Inflammatory macrophage treated with lipopolysaccharide for 4 hours (primary cell): ENCODE measurements at places on chromosomes 12 and 14.

DNA sequence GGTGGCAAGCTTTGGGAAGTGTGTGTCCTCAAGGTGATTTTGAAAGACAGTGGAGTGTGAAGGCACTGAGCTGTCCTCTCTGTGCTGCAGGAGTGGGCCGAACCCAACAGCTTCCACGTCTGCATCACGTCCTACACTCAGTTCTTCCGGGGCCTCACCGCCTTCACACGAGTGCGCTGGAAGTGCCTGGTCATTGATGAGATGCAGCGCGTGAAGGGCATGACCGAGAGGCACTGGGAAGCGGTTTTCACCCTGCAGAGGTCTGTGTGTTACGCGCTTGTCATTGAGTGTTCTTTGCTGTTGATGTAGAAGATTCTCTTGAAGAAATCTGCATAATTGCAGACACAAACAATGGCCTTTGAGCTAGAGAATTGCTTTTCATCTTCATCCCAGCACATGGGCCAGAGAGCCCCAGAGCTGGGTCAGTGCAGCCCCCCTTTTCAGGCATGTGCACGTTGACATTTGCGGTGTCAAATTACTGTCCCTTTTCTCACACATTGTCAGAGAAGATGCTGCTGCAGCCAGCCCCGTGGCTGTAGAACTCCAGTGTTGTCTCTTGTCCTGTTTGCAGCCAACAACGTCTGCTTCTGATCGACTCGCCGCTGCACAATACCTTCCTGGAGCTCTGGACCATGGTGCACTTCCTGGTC is 63.3 kb downstream of the EP400 start:
- DNase-seq = no peak

DNA sequence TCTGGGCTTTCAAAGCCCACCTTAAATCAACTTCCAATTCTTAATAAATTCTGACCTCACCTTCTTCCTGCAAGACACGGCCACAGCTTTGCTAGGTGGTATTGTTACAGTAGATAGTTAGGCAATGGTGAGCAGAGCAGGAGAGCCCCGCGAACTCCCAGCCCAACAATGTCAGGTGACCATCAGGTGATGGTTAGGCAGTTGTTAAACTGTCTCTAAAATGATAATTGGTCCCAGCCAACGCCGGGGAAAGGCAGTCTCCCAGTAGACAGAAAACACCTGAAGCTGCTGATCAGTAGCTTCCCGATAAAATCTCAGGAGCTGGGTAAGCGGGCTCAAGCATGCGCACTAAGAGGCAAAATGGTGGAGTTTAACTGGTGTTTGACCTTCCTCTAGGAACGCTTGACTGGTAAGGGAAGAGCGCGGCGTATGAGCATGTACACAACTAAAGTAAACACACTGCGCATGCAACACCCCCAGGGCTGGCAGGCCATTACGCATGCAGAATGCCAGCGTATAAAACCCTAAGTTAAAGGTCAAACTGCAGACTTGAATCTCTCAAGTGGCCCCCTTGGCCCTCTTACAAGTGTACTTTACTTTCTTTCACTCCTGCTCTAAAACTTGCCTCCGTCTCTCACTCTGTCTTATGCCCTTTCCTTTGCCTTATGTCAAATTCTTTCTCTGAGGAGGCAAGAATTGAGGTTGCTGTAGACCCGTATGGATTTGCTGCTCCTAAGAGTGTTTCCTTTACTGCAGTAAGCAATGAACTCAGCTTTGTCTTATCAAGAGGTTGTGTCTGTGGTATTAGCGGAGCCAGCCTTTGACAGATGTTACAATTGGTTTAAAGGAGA is 113.5 kb downstream of the C12orf75 start:
- DNase-seq = no peak

DNA sequence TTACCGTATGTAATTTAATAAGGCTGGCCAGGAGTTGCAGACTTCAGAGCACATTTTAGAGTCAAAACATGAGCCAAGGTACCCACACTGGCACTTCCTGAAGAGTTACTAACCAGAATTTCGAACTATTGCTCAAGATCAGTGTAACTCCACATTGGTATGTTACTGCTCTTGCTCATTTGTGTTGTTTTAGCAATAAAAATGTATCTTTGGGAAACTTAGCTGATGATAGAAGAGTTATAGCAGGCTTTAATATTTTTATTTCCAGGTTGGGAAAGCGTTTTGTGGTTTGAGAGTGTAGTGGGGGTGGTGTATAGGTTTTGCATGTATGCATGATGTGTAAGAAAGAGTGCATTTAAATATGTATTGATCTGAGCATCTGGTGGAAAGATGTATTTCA is 96.6 kb downstream of the SCN8A start:
- no peak for DNase-seq

DNA sequence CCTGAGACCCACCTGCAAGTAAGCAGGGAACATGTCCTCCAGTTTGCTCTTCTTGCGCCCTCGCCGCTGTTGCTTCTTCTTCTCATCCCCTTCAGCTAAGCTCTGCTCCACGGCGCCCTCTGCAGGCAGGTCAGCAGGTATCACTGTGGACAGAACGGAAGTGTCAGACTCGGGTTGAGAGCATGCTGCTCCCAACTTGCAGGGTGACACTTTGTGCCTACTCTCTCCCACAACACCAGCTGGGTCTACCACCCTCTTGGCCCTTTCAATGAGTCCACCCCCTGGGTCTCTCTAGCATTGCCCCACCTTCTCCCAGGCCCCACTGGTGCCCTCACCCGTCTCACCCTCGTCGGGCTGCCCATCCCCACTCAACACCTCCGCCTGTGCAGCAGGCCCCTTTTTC is 16.7 kb downstream of the KMT2D start:
- DNase-seq = peak; percentile 71

DNA sequence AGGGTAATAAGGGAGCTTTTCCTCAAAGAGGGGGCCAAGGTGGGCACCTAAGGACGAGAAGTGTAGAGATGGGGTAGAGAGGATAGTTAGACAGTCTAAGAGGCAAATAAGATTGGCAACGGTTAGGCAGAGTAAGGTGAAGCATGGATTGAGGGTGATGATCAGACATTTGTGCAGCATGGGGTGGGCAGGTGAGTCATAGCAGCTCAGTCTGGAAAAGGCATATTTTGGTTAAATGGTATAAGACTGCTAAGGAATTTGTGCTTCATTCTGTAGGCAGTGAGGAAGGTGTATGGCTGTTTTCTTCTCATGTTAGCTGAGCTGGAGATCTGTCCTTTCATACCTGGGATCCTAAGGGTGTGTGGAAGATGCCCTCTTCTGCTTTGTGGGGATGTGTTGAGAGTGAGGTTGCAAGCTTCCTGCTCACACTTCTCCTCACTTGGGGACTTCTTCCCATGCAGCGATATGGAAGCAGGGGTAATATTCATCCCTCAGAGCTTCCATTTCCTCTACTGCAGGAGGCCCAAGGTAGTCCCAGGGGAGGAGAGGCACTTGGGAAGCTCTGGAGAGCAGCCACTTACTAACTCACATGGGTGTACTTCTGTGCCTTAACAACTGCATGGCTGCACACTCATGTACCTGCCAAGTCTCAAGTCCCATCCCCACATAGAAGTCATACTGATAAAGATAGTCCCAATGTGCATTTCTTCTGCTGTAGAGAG is 28.9 kb downstream of the GSG1 start:
- DNase-seq = no peak

- DNase-seq = peak; percentile 53
These were observed 108.2 kb upstream of the SLC38A4 start for GRCh38 chr12:46933947-46934346.

- no peak for DNase-seq
These were observed 312.3 kb downstream of the RAD51B start for GRCh38 chr14:68131907-68132306.

GRCh38 chr14:77231721-77232120 is 39.3 kb downstream of the NGB start:
- no peak for DNase-seq

GRCh38 chr14:72049462-72049861 is 117.2 kb downstream of the RGS6 start:
- DNase-seq = peak; percentile 25

GRCh38 chr12:97267166-97267565 is 195.4 kb upstream of the RMST start:
- DNase-seq = no peak

- DNase-seq = no peak
These were observed 3.0 kb upstream of the GARIN2 start for GRCh38 chr14:67186172-67186768.

- no peak for DNase-seq
These were observed 21.2 kb downstream of the RTL1 start for GRCh38 chr14:100882026-100882967.

GRCh38 chr12:25997201-25997963 is 38.9 kb downstream of the RASSF8 start:
- no peak for DNase-seq

GRCh38 chr12:87995581-87996178 is 33.5 kb downstream of the C12orf50 start:
- peak; percentile 57 for DNase-seq

GRCh38 chr12:79127271-79127751 is 262.7 kb downstream of the SYT1 start:
- peak; percentile 87 for DNase-seq

DNA sequence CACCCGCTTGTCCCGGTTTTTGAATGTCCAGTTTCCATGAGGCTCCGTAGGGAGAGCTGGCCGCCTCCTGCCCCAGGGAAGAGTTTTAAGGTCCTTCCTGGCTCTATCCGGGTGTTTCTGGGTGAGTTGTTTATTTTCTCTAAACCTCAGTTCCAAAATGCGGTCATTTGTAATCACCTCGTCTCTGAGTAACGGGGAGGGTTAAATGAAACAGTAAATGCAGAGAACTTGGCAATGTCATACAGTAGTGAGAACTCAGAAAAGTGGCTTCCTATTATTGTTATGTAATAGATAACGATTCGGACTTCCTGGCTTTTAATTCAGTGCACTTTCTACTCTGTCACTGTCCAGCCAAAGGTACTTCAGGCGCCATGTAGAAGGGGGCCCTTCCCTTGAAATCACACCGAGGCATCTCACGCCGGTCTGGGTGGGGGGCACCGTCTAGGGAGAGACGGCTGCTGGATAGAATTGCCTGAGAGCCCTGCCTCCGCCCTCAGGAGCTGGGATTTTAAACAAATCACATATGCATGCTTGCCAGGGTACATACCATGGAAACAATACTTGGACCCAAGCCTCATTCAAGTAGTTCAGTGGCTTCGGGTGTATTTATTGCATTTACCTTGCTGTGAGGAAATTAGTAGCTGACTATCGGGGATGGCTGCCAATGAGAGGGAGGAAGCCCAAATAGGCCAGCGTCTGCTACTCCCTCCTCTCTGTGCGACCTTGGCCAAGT is 26.4 kb downstream of the NOS1 start:
- DNase-seq = no peak

- no peak for DNase-seq
These were observed 227.9 kb downstream of the SLC25A21 start for GRCh38 chr14:36944307-36945010.

- no peak for DNase-seq
These were observed 74.2 kb downstream of the KTN1 start for GRCh38 chr14:55654243-55654642.
